HCEC 1CT (cell line): ENCODE measurements at places on chromosomes 12 and 14.

DNA sequence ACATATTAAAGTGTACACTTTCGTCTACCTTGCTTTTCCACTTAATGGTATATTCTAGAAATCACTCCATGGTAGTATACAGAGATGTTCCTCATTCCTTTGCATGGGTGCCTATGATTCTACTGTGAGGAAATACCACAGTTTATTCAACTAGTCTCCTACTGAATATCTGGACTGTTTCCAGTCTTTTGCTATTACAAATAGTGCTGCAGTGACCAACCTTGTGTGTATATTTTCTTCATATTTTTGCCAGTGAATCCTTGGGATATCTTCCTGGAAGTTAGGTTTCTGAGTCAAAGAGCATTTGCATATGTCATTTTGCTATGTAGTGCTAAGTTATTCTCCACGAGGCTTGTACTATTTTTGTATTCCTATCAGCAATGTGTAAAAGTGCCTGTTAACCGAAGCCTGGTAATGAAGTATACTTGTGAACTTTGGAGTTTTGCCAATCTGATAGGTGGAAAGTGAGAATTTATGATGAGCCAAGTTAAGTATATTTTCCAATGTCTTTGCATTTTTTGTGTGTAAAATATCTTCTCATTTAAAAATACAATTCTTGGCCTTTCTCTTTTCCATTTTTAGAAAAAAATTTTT, 31.3 kb upstream of the TMEM263 start:
- DNase-seq = peak; percentile 2

GRCh38 chr12:114751712-114752111, 67.7 kb upstream of the TBX3 start:
- DNase-seq = no peak

DNA sequence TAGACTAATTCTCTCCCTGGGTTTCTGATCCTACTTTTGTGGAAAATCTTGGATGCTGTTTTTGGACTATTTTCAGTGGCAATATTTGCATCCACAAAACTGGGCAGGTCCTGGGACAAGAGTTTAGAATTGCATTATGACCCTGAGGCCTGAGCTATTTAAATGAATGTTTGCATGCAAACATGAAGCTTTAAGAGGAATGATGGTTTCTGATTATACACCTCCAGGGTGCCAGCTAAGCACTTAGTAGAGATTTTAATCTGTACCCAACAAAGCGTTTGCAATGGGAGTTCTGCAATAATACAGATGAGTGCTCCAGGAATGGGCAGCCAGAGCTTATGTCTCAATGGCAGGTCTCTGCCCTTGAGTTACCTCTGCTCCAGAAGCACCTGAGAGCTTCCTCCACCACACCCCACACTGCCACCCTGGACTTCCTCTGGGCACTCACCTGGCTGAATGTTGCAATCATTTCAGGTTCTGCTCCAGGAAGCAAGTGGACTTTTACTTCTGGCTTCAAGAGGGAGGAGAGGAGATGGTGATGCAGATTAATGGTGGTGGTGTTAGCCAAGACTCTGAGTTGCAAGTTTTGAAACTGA, 6.0 kb upstream of the SPTLC2 start:
- no peak for DNase-seq

DNA sequence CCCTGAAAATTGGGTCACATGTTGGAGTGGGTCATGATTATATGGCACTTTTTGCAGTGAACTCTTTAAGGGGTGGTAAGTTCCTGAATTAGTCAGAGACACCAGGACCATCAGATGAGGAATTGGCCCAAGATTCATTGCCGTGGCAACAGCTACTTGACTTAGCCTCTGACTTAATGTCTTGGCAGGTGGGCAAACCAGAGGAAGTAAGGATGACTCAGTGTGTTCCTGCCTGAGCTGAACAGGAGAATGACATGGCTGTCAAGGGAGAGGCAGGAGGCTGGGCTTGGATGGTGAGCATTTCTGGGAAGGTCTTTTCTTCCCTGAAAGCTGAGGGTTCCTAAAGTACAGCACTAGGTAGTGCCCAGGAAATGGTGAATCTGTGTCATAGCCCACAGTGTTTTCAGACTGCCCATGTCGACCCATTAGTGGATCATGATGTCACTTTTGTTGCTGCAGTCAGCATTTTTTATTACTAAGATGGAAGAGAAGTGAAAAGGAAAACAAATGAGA, 170.1 kb upstream of the PWP1 start:
- DNase-seq = no peak

DNA sequence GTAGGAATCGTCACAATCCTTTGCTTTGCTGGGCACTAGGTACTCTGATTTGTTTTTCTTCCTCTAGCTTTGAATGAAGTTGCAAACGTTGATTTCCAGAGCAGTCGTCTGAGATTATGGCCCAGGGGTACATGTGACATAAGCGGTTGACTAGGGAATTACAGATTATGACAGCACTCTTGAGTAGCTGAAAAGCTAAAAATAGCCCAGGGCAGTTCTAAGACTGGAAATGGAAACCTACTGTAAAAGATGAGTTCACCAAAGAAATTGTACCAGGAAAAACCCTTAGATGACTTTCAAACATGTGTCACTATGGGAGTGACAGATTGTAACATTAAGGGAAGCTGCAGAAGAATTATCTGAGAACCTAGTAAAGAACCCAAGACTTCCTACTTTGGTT, 108.5 kb downstream of the ANO6 start:
- no peak for DNase-seq

DNA sequence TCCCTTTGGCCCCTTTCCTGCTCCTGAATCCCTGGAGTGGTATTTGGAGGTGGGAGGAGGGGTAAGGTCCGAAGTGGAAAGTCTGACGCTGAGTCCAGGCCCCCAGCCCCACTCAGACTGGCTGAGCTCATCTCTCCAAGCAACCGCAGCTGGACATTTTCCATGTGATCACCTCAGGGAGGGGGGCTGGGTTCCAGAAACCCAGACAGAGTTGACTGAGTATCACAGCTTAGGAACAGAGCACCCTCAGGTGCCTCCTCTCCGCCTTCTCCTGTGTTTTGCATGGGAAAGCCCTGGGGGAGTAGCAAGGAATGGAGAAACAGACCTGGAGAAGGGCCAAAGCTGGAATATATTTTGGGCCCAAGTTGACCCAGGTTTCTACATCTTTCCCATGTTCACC, 8.0 kb upstream of the ITGA5 start:
- no peak for DNase-seq

DNA sequence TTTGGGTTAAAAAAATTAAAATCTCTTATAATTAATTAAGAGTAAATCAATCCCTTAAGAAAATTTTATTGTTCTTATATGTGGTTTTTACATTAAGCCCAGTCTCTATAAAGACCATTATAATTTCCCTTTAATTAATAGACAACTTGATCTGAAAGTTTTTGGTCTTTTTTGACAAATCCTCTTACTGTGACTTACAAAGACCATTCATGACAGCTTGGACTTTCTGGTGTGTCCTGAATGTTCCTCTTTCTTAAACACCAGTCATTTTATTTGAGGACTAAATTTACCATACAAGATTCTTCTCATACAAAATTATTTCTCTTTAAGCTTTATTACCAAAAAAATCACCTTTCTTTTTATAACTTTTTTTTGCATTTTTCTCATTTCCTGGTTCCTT, 368.3 kb downstream of the ADGRD1 start:
- DNase-seq = no peak

DNA sequence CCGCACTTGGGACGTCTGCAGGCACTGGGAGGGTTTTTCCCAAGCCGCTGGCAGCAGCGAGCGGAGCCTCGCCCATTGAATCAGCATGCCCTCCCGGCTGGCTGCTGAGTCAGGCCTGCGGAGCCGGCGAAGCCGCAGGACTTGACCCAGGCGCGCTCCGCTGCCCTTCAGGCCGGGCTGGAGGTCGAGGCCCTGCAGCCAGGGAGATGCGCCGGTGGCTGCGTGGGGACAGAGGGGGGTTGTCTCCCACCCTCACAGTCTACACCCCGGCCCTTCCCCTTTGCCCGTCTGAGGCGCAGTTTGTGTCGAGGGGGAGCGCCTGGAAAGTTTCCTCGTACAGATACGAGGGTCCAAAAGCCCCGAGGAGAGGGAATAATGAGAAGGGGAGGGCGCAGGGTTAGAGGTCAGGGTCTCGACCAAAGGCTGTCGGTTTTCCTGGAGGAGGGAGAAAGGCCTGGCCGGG, 759 bp upstream of the KLC1 start:
- DNase-seq = peak; percentile 82

- DNase-seq = peak; percentile 2
Measured at GRCh38 chr12:123808167-123808566, 46.1 kb downstream of the DNAH10 start.

DNA sequence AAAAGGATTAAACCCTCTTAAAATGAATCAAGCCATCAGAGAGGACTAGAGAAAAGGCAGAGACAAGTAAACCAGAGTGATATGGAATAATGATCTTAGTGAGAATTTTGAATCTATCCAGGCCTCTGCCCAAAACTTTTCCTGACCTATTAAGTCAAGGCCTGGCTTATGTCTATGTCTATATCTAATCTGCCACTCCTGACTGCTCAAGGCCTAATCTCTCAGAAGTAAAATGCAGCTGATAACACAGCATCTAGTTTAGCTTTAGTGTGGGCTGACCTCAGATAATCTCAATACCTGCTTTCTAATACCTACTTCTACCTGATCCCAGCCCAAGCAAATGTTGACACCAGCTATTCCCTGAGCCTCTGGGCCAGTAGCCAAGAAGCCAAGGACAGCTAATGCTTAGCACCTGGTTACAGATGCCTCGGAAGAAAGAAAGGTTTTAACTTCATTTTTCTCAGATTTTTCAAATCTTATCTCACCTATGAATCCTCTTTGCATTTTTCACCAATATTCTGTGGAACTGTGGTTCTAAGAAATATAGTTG, 1472.5 kb upstream of the SEL1L start:
- no peak for DNase-seq

GRCh38 chr12:77925536-77926108, 94.9 kb downstream of the NAV3 start:
- peak; percentile 92 for DNase-seq

- no peak for DNase-seq
Measured at GRCh38 chr12:11688379-11688778, 38.9 kb downstream of the ETV6 start.
